ENCODE measurements at places on chromosomes 13 and 19.

GRCh38 chr19:34075661-34076091 lies 96.6 kb upstream of the LSM14A start:
- no peak for DNase-seq

GRCh38 chr19:38411041-38411712 lies 8.3 kb downstream of the FAM98C start:
- no peak for DNase-seq

DNA sequence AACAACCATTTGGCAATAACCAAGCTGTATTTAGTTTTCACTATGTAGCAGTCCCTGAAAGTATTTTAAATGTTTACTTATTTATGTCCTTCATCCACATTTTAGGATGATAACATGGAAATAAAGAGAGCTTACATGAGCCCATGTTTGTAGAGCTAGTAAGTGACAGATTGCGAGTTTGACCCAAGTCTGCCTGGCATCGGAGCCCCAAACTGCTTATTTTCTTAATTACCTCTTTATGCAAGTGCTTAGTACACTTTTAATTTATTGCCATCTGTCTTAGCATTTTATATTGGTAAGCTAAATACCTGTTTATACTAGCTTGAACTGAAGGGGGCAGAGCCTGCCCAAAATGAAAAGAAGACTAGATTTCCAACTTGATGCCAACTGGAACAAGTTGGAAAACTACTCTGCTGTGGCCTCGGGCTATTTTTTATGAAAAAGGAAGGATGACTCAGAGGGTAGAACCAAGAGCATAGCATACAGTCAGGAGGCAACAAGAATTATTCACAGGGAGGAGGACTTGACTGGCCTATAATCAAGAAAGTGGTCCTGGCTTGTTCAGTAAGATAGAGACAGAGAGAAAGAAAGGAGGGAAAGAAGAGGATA lies 150.2 kb downstream of the NDFIP2 start:
- no peak for DNase-seq

DNA sequence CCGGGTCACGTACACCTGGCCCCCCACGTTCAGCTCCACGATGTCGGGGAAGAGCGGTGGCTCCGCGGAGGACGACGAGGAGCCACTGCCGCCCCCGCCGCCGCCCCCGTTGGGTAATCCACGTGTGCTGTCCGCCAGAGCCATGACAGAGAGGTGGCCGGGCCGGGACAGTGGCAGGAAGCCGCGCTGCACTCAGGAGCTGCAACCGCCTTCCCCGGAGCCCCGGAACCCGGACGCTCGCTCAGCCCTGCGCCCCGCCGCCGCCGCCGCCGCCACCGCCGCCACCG lies 257 bp downstream of the KCTD12 start:
- DNase-seq, result no peak

- DNase-seq, result peak; percentile 53
These were observed 24.2 kb downstream of the PPP1R37 start for GRCh38 chr19:45117167-45117594.

DNA sequence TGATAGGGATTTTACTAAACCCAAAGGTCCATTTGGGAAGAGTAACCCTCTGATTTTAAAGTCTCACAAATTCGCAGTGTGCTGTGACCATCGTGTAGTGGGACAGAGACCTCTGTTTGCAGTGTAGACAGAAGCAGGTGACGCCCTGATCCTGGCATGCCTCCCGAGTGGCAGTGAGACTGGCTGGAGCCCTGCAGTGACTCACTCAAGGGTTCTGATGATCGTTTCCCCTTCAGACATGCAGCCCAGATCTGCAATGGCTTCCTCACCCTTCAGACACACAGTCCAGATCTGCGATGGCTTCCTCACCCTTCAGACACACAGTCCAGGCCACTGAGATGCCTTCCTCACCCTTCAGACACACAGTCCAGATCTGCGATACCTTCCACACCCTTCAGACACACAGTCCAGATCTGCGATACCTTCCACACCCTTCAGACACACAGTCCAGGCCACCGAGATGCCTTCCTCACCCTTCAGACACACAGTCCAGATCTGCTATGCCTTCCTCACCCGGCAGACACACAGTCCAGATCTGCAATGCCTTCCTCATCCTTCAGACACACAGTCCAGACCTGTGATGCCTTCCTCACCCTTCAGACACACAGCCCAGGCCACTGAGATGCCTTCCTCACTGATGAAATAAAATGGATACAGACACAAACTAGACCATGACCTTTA lies 125.2 kb downstream of the ATP11A start:
- DNase-seq, result no peak

DNA sequence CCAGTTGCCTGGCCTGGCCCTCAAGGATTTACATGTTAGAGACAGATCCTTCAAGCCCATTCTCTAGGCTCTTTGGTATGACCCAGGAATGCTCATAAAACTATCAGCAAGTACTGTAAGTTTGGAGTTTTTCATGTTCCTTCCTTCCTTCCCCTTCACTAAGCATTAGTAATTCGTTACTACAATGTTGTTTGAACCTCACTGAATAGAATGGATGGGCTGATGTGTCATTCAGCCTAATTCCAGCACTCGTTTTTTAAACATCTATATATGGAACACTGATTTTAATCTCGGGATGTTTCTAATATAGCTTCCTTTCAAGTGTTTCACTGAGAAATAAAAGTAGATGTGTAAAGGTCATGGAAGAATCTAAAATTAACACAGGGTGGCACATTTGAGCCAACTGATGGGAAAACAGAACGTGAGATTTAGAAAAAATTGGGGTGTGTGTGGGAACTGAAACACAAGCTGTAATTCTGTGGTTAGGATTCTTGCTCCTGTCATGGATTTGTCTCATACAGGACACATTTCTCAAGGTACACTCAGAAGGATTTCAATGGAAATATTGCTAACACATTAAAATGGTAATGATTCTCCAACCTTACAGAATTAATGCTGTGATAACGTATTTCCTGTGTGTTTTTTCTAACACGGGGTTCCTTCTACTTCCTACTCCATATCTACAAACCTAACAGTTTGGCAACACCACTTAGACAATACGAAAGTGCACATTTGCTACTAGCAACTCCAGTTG lies 93.4 kb downstream of the FLT1 start:
- no peak for DNase-seq

- DNase-seq, result no peak
These were observed 21.9 kb downstream of the LCP1 start for GRCh38 chr13:46160065-46160464.

- no peak for DNase-seq
These were observed 19.7 kb upstream of the PLPP2 start for GRCh38 chr19:310781-311496.

DNA sequence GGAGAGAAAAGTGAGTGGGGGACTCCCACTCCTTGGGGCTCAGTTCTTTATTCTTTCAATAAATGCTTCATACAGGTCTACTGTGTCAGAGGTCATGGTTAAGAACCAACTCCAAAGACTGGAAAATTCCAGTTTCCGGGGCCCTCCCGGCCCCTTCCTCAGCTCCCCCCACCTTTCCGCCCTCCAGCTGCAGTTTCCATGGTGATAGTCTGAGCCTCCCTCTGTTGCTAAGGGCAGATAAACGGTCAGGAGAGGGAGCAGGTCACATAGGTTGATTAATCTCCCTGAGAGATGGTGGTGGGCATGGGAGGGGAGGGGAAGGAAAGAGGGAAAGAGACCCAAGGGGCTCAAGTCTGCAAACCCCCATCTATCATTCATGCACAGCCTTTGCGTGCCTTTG lies 131.5 kb upstream of the USP29 start:
- DNase-seq, result no peak

DNA sequence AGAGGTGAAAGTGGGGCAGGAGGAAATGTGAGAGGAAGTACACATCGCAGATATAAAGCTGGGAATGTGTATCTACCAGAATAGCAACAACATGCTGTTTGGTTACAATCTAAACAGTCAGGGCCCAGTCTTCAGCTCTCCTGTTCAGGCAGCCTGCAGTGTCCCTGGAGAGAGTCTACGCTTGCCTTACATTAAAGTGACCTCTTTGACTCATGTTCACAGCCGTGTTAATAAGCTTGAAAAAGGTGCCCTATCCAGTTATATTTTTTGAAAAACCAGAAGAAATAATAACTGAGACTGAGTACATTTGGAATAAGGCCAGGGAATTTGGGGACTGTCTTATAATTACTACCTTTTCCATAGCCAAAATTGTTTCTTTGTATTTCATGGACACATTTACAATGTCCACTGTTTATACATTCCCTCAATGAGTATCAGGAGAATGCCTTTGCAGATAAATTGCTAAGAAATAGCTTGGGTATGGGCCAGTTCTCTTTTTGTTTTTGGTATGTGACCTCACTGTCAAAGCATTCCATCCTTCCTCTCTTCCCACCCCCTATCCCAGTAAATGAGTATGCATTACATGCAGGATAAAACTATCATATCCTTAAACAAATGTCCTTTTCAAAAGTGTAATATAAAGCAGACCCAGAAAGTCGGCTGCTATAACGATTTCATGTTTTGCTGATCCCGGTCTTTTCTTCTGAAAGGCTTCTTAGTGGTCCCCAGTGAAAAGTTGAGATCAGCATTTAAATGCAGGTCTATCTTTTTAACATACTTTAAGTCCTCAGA lies 82.6 kb downstream of the PCDH9 start:
- no peak for DNase-seq

DNA sequence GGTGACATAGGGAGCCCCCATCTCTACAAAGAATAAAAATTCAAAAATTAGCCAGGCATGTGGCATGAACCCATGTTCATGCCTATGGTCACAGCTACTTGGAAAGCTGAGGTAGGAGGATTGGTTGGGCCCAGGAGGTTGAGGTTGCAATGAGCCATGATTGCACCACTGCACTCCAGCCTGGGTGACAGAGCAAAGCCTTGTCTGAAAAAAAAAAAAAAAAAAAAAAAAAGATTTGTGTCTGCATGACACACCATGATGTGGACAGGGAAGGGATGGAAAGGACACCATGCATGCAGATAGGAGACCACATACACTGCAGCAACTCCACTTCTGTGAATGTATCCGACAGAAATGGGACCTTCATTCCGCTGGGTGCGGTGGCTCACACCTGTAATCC lies 34.0 kb upstream of the HOMER3 start:
- no peak for DNase-seq

DNA sequence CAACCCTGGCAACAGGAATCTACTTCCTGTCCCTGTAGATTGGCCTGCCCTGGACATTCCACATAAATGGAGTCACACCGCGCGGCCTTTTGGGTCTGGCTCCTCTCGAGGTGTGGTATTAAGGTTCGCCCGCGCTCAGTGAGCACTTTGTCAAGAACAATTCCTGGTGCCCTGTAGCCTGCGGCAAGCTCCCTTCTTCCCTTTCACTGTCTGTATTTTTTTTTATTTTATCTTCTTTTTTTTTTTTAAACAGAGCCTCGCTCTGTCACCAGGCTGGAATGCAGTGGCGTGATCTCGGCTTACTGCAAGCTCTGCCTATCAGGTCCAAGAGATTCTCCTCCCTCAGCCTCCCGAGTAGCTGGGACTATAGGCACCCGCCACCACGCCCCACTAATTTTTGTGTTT lies 28.3 kb downstream of the PEX11G start:
- DNase-seq, result no peak

DNA sequence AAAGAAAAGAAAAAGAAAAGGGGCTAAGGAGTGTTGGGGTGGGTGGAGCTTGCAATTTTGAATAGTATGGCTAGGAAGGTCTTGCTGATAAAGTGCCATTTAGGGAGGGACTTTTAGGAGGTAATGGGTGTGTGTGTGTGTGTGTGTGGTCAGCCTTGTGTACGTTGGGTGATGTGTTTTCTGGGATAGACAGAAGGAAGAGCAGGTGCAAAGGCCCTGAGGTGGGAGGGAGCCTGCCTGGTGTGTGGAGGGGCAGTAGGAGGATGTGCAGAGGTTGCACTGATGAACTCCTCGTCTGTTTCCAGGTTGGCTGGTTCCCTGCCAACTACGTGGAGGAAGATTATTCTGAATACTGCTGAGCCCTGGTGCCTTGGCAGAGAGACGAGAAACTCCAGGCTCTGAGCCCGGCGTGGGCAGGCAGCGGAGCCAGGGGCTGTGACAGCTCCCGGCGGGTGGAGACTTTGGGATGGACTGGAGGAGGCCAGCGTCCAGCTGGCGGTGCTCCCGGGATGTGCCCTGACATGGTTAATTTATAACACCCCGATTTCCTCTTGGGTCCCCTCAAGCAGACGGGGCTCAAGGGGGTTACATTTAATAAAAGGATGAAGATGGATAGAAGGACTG lies 30.5 kb upstream of the ADGRE1 start:
- no peak for DNase-seq

DNA sequence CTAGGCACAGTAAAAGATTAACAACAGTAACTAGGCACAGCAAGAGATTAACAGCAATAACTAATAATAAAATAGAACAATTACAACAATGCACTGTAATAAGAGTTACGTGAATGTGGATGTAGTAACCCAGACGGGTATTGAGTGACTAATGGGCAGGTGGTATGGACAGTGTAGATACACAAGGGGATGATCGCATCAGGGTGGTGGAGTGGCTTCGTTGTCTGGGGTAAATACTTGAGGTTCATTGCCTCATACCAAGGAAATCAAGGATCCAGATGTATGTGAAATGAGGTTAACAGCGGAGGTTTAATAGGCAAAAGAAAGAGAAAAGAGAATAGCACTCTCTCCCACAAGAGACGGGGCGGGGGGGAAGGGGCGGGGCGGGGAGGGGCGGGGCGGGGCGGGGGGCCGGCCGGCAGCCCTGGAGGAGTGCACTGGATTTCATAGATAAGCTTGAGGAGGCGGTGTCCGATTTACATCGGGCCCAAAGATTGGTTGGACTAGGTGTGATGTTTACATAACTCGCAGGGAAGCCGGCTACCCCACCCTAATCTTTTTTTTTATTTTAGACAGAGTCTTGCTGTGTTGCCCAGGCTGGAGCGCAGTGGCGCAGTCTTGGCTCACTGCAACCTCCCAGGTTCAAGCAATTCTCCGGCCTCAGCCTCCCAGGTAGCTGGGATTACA lies 106.3 kb downstream of the KCTD15 start:
- DNase-seq, result no peak

- no peak for DNase-seq
These were observed 95.0 kb downstream of the LIG4 start for GRCh38 chr13:108120302-108120701.

DNA sequence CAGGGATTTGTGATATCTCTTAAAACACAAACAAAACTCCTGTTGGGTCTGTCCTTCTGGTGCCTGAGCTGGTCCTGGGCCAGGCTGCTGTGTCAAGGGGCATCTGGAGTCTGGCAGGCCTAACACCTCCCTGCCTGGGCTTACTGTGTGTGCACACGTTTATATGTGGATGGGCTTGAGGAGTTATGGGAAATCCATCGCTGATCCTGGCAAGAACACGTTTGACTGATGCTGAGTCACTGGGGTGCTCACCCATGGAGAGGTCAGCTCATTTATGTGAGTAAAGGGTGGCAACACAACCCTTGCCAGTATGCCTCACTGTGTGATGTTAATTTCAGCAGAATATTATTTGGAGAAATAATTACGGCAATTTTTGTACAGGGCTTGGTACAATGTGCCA lies 44.5 kb upstream of the PCDH8 start:
- DNase-seq, result no peak

DNA sequence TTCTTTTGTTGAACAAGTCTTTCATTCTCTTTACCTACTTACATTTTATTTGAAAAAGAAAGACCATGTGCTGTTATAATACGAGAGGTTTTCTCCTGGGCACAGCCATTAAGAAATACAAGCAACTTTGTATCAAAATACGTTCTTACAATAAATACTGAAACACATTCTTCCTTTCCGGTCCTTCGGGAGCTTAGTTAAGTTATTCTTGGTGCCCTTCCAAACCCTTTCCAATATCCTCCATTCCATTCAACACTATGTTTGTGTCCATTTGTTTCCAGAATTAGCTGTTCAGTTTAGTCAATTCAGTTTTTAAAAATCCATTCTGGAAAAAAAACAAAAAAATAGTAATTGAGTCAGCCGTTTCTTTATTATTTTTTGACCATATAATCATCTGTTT lies 746.8 kb upstream of the SLC10A2 start:
- no peak for DNase-seq

GRCh38 chr19:46574533-46574932 lies 26.6 kb upstream of the CALM3 start:
- DNase-seq, result peak; percentile 20
